ENCODE measurements at places on chromosomes 3 and 15.

DNA sequence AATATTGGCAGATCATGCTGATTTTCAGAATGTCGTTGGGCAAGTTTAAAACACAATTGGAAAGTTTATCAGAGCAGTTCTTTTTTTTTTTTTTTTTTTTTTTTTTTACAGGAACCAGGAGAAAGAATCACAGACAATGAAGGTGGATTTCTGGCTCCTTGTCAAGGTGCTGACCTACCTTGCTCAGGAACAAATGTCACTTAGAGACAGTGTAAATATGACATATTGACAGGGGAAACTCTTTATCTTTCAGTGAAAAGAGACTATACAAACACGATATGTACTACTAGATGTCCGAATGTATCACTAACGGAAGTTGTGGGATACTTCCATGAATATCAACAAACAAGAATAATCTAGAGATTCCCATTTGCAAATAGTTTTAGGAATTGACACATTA, 237.3 kb downstream of the FMN1 start:
- DNase-seq, result peak; percentile 30

DNA sequence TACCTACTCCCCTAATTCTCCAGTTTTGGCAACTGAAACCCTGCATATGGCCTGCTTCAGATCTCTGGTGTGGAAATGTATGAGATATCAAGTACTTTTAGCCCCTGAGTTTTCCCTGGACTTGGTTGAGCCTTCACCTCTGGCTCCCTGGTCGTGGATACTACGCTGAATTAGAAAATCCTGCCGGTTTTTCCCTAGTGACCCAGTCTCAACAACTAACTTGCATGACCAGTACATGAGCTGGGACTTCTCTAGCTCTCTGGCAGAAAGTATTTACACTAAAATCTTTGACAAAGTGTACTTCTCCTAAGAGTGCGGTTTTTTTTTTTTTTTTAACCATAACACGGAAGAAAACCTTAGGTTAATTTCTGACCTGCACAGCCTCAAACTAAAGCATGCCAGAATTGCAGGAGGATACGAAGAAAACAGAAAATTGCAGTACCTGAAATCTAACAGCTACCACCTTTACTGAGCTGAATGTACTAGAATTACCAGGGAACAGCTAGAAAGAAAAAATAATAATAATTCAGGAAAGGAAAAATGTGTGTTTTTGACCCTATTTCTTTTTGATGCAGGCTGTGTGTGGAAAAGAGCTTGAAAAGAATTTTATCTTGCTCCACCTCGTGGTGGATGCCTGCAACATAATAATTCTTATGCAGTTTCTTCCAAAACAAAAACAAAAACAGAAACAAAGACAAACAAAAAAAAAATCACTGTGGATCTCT, 165.6 kb downstream of the GMNC start:
- no peak for DNase-seq

DNA sequence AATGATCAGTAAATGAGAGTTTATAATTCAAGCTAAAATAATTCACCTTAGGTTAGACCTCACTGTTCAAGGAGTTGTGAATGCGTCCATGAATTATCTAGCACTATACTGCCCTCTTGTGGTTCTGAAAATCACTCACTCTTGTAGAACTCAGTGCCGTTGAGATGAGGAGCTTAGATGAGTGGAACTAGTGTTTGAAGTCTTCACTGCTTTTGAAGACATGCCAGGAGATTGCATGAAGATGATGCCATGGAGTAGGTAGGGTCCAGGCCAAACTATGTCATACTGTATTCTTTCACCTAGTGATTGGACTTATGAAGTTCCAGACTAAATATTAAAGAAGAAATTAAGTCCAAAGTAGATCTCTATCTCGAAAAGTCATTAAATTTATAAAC, 28.8 kb downstream of the LYSMD4 start:
- peak; percentile 62 for DNase-seq

DNA sequence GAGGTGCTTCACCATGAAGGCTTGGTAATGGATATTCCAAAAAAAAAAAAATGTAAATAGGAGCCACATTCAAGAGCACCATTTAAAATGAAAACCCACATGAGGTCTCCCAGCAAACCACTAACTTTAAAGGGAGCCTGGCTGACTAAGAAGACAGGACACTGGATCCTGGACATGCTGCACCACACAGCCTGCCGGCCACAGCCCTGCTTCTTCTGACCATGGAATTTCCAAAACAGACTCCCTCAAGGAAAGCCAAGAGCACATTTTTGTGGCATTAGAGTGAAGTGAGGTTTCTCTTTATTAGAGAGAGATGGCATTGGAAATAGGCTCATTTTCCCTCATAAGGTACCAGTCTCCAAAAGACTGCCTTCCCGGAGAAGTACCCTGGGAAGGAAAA, 113.9 kb downstream of the RORA start:
- no peak for DNase-seq

- DNase-seq, result no peak
Measured at GRCh38 chr3:10157031-10157430, 7.7 kb upstream of the IRAK2 start.

- DNase-seq, result no peak
Measured at GRCh38 chr15:98878862-98879261, 128.7 kb downstream of the PGPEP1L start.

- no peak for DNase-seq
Measured at GRCh38 chr3:58526515-58526957, 10.5 kb downstream of the ACOX2 start.

DNA sequence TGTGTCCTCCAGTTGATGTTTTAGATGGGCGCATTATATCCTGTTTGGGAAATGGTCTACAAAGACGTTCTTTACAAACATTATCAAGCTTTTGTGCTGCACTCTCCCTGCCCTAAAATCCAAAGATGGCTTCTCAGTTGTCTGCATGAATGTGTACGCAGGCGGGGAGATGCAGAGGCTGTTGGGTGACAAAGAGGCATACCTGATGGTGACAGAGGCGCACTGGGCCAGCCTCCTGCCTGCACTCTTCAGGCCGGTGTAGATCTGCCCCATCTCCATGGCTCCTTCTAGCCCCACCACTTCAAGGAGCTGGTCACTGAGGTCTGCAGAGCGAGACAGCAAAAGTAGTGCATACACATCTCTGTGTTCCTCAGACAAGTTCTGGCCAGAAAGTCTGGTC, 55.8 kb upstream of the ETV5 start:
- DNase-seq, result no peak

DNA sequence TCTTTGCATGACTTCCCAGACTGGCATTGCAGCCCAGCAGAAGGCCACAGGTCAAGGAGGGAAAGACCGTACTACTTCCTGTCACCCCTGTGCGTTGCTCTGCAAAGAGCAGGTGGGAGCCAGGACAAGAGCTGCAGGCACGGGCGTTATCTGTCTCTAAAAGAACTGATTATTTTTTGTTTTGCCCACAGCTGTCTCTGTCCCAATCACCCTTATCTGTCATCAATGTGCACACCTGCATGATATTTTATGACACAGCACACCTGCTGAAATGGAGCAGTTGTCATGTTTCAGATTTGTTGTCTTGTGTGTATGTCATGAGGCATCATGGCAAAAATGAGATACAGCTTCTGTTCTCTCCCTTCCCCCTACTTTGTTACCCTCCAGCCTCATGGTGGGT, 58.8 kb downstream of the SLCO3A1 start:
- no peak for DNase-seq

DNA sequence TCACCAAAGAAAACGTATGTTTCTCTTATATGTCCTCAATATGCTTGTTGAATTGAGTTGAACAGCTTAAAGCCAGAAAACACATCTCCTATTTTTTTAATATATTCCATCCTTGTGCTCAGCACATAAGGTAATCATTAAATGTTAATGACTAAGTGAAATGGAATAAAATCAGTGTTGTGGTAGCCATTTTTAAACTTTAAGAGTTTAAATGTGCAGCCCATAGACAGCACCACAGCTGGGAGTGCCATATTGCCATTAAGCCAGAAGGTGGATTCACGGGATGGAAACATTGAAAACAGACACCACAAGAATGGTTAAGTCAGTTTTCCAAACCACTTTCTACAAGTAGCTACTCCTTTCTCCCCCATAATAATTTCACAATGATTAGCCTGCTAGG, 76.8 kb upstream of the C15orf61 start:
- DNase-seq, result no peak

- no peak for DNase-seq
Measured at GRCh38 chr3:52310861-52311575, 5.1 kb upstream of the DNAH1 start.

DNA sequence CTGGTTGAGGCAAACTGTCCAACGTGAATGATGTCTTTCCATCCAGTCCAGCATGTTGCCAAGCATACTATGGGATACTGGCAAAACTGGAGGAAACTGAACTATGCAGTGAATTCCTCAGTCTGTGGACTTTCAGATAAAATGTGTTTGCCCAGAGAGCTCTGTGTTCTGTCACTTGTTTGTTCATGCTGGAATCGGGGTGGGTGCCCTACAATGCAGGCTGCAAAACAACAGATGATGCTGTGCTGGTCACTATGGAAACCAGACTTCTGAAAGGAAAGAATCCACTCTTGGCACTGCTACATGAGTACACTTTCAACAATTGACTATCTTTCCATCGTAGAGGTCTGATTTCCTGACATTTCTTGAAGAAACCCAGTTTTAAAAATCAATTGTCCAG, 272.5 kb upstream of the ARHGEF26 start:
- no peak for DNase-seq

GRCh38 chr3:76438971-76439370, 600.9 kb upstream of the ROBO2 start:
- DNase-seq, result no peak

GRCh38 chr3:195809796-195810454, 1.8 kb downstream of the MUC4 start:
- DNase-seq, result no peak

DNA sequence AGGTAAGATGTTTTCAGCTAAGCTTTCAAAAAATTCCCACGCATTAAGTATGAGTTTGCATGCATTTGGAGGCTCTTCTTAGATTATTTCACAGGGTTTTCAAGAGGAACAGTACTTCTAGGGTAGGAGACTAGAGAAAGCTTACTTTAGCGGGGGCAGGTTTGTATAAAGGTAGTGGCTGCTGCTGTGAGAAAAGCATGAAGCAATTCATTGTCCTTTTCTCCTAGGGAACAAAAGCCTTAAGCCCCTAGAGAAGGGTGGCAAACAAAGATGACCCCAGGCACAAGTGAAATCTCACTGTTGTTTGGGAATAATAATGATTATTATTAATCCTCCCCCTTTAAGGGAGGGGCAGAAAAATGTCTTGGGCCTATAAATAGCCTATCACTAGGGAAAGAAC, 310.7 kb downstream of the DIPK2A start:
- no peak for DNase-seq

- DNase-seq, result peak; percentile 30
Measured at GRCh38 chr3:11643201-11643603, 513 bp downstream of the VGLL4 start.

DNA sequence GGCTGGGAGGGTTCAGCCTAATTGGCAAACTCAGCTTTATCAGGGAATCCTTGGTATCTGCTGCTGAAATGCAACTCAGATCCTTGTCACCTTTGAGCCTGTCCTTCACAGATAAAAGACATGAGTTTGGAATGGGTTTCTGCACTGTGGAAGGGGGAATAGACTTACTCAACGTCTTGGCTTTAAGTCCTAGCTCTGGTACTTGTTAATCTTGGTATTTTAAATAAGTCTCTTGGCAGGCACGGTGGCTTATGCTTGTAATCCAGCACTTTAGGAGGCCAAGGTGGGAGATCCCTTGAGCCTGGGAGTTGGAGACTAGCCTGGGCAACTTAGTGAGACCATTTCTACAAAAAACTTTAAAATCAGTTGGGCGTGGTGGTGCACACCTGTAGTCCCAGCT, 55.1 kb upstream of the ATOSA start:
- DNase-seq, result no peak

DNA sequence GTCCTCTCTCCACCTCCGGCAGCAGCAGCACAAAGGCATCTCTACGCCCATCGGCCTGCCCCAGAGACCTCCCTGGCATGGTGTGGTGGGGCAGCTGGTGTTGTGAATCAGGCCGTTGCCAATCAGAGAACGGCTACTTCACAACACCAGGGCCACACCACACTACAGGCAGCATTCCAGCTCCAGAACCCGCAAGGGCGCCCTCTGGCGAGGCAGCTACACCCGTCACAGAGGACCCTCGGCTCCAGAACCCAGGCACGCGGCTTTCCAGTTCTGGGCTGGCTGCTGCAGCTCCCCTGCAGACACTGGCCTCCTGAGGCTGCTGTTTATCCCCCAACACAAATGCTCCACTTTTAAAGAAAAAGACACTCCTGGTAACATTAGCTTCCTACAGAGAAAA, 127.5 kb upstream of the TOPAZ1 start:
- DNase-seq, result no peak

GRCh38 chr15:71752604-71753289, 57.6 kb upstream of the NR2E3 start:
- peak; percentile 39 for DNase-seq

DNA sequence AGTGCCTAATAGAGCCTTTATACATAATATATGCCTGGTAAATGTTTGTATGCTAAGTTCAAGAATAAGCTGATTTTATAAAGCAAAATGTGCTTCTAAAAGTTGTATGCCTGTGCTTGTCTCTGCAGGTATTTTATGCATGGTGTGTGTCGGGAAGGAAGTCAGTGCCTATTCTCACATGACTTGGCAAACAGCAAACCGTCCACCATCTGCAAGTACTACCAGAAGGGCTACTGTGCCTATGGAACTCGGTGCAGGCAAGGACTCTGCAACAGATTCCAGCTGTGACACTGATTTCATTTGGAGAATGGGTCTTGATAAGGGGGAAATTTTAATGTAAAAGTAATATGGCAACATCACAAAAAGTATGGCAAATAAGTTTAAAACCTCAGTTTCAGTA, 11.9 kb downstream of the MKRN2 start:
- DNase-seq, result no peak

DNA sequence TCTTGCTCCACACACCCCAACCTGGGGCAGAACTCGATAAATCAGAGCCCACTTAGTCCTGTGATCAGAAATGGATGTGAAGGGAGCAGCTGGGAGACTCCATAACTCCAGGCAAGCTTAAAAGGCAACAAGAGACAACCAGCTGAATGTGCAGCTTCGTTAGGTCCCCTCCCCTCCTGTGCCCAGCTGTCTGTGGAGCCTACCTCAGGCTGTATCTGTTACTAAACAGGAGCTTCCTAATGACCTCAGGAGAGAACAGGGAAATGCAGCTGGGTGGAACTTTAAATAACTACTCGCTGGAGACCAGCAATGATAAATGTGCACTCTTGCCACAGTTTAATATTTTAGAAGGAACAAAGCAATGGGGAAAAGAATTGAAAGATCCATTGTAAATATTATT, 25.9 kb downstream of the SLC9A9 start:
- DNase-seq, result no peak

DNA sequence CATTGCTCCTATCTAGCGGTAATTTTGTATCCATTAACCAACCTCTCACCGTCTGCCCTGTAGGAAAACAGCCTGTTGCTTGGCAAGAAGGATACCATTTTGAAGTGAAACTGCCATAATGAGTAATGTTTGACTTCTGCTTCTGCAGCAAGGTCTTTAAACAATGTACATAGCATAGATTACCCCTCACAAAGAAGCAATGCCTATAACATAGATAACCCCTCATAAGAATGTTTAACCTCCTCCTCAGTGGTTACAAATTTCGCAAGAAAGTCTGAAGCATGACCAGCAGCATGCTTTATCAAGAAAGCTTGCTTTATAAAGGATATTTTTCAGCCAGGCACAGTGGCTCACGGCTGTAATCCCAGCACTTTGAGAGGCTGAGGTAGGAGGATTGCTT, 61.2 kb upstream of the MFGE8 start:
- DNase-seq, result no peak

- DNase-seq, result no peak
Measured at GRCh38 chr15:46343196-46343935, 708.5 kb downstream of the SQOR start.
